GM04503 (cell line): ENCODE measurements at places on chromosomes 6 and 20.
A peak's percentile ranks its signal among the peaks of the same experiment; 100 is the strongest.

DNA sequence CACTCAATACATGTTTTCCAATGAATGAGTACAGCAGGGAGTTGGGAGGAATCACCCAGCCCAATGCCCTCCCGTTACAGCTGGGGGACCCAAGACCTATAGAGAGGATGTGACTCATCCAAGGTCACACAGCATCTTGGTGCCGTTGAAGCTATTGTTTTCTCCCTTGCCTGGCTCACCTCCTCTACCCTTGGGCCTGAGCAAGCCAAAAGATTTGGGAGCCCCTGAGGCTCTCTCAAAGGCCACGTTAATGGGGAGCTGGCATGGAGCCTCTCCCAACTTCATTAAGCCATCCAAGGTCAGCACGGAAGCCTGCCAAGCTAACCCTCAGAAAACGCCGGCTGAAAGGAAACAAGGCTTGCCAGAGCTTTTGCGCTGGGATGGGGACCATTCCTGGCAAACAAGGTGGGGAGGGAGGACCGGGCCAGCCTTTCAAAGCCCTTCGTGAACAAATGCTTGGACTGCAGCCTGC lies 30.4 kb downstream of the KCNB1 start:
- no peak for DNase-seq

GRCh38 chr6:101417900-101418299 lies 24.4 kb downstream of the GRIK2 start:
- DNase-seq, result no peak

GRCh38 chr6:167811040-167811439 lies 15.7 kb upstream of the AFDN start:
- no peak for DNase-seq

GRCh38 chr6:69097948-69098347 lies 462.9 kb downstream of the ADGRB3 start:
- DNase-seq, result no peak

GRCh38 chr6:122122202-122122601 lies 277.2 kb upstream of the HSF2 start:
- no peak for DNase-seq

- no peak for DNase-seq
Measured at GRCh38 chr6:11586117-11586516, 48.6 kb downstream of the TMEM170B start.

DNA sequence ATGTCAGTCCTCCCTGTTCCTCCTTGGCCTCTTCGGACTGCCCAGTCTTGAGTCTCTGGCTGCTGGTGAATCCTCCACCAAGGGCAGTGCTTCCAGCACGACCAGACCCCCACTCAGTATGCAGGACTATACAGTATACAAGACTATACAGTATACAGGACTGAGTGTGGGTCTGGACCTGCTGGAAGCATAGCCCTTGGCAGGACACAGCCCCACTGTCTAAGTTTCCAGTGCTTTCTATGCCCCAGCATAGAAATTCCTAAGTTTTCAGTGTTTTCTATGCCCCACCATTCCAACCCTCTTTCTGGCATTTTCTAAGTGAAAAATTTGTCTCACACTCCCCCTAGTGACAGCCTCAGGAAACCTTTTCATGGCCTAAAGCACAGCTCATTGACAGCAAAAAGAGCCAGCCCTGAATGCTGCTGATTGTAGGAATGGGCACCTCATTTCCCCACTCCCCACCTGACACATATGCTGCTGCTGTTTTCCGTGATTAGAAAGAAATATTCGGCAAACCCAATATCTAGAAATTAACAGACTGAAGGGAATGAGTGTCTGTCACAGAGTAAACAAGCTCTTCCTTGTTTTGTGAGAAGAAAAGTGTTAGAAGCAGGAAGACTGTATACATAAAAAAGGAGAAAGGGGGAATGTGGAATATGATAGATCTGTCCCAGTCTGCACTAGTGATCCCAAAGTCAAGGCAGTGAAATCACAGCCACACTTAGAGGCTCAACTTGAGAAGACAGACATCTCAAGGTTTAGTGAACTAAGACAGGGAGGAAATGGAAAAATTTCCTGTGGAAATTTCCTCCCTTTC lies 206.9 kb downstream of the IBTK start:
- DNase-seq, result no peak

- no peak for DNase-seq
Measured at GRCh38 chr20:25042531-25043498, 15.1 kb downstream of the ACSS1 start.

- no peak for DNase-seq
Measured at GRCh38 chr20:19260412-19261090, 48.1 kb downstream of the SLC24A3 start.

DNA sequence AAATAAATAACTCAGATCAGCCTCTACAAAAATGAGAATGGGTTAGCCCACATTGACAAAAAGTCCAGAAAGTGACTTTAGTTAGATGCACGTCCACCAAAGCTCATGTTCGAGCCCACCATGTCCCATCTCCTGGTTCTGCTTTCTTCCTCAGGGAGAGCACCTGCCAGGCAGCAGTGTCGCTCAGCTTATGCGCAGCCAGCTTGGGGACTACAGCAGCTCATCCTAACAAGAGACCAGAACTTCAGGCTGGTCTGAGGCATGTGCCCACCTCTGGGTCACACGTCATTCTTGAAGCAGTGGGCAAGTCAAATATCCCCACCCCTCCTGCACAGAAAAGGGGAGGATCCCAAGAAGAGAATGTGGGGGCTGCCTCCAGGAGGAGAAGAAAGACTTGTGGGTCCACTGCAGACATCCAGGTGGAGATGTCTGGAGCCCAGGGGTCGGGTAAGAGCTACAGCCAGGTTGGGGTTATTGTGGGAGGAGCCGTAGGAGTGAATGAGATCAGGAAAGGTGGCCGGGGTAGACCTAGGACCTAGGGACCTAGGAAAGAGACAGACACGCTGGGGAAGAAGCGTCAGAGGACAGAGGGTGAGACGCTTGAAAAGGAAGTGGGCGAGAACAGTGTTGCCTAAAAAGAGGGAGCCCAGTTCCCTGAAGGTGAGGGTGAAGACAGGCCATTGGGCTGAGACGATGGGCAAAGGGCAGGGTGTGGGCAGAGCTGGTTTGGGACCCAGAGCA lies 52.5 kb downstream of the SSR1 start:
- DNase-seq, result no peak

DNA sequence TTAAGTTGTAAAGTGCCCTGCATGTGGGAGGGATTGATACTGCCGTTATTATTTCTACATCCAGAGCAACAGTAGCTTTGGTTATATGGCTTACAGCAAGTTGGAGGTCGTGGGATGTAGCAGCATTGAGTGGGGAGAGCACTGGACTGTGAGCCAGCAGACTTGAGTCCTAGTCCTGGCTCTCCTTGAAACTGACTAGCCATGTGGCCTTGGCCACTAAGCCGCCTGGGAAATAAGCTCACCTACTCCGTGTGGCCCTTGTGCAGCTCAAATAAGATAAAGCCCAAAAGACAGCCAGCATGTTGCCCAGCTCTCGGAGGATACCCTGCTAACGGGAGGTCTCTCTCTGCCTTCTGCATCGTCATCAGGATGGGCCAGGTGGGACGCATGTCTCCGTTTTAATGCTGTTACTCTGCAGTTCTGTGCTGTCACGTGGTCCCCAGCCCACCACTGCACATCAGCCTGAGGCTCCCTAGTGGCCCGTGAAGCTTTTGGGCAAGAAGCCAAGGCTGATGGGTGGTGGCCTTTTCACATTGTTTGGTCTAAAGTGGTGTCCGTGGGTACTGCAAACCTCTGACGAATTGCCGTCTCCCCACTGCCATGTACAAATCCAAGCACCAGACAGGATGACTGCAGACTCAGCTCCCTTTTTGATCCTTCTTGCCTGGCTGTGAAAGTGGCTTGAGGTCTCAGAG lies 7.9 kb downstream of the EPB41L1 start:
- no peak for DNase-seq

- no peak for DNase-seq
Measured at GRCh38 chr6:31074401-31074800, 38.0 kb downstream of the C6orf15 start.

GRCh38 chr6:106161311-106161874 lies 75.3 kb downstream of the PRDM1 start:
- DNase-seq, result no peak

DNA sequence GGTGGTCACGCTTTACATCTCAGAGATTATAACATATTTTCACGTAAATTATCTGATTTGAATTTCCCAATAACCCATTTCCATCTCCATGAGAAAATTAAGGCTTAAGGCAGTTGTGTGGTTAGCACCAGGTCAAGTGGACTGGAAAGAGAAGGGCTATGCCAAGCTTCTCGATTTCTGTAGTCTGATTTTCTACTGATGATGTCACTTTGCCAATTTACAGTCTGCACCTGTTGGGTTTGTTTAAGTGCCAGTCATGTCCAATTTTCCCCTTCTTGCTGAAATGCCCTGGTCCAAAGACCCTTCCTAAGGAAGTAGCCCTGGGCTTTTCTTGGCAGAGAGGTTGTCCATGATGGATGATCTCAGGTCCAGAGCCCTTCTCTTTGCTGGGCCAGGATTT lies 562.3 kb upstream of the BTBD3 start:
- DNase-seq, result no peak

GRCh38 chr6:163180874-163181541 lies 233.5 kb upstream of the QKI start:
- peak; percentile 3 for DNase-seq

GRCh38 chr20:49248301-49248700 lies 29.1 kb downstream of the DDX27 start:
- no peak for DNase-seq

GRCh38 chr20:2631228-2631627 lies 21.2 kb upstream of the NOP56 start:
- DNase-seq, result no peak

- DNase-seq, result no peak
Measured at GRCh38 chr6:170007468-170008293, 256.3 kb downstream of the ERMARD start.

DNA sequence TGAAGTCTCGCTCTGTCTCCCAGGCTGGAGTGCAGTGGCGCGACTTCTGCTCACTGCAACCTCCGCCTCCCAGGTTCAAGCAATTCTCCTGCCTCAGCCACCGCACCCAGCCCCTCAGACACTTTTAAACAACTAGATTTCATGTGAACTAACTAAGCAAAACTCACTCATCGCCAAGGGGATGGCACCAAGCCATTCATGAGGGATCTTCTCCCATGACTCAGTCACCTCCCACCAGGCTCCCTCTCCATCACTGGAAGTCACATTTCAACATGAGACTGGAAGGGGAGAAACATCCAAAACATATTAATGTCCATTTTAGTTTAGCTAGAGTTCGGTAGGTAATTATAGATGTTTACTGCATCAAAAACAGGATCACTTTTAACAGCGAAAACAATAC lies 95.9 kb upstream of the PRL start:
- DNase-seq, result no peak

GRCh38 chr6:44667226-44667625 lies 279.7 kb downstream of the CDC5L start:
- DNase-seq, result peak; percentile 97

GRCh38 chr6:2103765-2104523 lies 141.5 kb downstream of the GMDS start:
- peak; percentile 22 for DNase-seq

GRCh38 chr20:44021186-44021585 lies 106.5 kb downstream of the TOX2 start:
- no peak for DNase-seq

- DNase-seq, result peak; percentile 19
Measured at GRCh38 chr6:87200469-87201175, 45.3 kb downstream of the ZNF292 start.

GRCh38 chr6:49866485-49866943 lies at the start of gene CRISP1:
CRISP1 (minus strand) TSS chr6:49866535; CDS start chr6:49857400, 9,135 bp downstream.
- no peak for DNase-seq

- DNase-seq, result no peak
Measured at GRCh38 chr6:28134716-28135115, 7.0 kb upstream of the ZKSCAN8 start.

GRCh38 chr6:45631396-45631795 lies 253.7 kb upstream of the SUPT3H start:
- no peak for DNase-seq

DNA sequence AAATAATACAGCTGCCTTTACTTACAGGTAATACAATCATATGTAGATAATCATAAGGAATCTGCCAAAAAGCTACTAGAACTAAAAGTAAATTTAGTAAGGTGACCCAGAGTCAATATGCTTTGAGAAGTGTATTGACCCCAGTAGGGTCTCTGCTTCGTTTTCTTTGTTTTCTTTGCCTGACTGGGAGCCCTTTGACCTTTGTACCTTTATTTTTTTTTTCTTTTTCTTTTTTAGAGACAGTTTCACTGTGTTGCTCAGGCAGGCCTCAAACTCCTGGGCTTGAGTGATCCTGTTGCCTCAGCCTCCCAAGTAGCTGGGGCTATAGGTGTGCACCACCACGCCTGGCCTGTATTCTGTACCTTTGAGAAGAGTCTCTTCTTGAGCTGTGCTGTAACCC lies 17.9 kb downstream of the RAB5IF start:
- no peak for DNase-seq

DNA sequence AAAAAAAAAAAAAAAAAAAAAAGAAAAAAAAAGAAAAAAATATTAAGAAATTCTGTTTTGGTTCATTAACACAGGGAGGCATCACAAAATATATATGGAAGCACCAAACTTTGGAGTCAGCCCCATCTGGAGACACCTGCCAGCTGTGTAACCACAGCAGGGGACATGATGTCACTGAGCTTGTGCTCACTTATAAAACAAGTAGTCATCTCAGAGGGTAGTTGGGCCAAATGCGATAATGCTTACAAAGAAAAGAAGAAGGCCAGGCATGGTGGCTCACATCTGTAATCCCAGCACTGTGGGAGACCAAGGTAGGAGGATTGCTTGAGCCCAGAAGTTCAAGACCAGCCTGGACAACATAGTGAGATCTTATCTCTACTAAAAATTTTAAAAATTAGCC lies 1.1 kb upstream of the BNIP5 start:
- no peak for DNase-seq

DNA sequence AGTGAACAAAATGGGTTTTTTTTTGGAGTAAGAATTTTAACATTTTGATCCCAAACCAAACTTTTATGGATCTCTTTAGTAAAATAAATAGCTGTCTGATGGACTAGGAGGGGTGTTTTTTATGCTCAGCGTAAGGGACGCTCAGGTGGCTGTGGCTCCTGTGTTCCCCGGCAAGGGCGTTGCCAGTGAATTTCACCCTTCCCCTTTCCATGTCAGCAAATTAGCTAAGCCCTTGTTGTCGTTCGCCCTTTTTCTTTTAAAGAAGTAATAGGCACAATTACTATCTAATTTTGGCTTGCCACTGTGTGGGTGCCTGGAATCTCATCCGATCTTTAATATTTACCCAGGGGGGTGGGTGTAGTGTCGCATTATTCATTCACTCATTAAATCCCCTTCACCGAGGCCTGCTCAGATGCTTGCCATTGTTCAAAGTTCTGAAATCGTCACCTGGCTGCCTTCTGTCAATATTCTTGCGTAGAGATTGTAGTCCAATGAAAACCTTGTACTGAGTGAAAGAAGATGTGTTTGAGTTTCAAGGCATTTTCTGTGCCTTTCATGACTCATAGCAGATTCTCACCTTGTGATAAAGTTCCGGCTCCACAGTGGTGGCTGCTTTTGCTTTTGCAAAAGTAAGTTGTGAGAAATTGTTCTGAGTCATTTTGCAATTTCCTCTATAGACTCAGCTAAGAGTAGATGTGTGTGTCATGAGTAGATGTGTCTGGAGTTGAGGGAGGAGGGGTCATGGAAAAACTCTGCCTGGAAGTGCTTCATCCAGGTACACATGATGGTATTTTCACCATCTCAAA lies 40.0 kb upstream of the CLDN20 start:
- no peak for DNase-seq
